HTR-8/SVneo (cell line): ENCODE measurements at places on chromosomes 7 and 10.

DNA sequence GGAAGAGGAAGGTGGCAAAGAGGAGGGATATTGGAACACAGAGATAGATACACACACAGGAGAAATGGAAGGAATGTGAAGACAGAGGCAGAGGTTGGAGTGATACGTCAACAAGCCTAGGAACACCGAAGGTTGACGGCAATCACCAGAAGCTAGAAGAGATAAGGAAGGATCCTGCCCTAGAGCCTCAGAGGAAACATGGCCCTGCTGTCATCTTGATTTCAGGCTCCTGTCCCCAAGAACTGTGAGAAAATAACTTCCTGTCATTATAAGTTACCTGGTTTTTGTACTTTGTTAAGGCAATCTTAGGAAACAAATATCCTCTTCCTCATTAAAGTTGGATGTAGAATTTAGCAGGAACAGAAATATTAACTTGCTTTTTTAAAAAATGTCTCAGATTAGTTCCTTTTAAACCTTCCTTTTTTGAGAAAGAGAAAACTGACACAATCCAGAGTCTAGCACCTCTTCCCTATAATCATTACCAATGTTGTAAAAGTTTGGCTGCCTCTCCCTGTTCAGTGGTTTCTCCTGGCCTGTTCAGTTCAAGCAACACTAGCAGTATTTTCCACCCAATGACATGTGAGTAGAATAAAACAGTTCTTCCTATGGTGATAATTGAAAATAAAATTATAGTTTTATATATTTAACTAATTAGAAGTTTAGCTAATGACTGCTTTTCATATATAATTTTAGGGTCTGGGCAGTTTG lies 28.8 kb upstream of the GNAI1 start:
- no peak for DNase-seq

- DNase-seq, result no peak
Observed at GRCh38 chr7:44633254-44634186, 27.1 kb downstream of the OGDH start.

DNA sequence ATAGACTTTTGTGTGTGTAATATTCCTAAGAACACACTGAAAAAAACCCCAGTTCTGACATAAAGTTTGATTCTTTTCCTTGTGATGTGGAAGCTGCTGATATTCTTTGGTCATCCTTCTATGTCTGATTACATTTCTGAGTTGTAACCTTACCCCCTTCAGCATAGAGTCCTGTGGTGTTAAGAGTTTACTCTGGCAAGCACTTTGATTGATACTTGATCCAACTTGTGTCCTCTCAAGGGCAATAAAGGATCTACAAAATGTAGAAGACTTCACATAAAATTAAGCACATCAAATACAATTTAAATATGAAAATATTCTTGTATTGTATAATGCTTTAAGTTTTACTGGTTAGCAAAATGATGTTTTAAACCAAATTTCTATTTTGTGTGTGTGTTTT lies 221.7 kb upstream of the DKK1 start:
- no peak for DNase-seq

- no peak for DNase-seq
Observed at GRCh38 chr10:20622531-20623211, 274.4 kb downstream of the NEBL start.

DNA sequence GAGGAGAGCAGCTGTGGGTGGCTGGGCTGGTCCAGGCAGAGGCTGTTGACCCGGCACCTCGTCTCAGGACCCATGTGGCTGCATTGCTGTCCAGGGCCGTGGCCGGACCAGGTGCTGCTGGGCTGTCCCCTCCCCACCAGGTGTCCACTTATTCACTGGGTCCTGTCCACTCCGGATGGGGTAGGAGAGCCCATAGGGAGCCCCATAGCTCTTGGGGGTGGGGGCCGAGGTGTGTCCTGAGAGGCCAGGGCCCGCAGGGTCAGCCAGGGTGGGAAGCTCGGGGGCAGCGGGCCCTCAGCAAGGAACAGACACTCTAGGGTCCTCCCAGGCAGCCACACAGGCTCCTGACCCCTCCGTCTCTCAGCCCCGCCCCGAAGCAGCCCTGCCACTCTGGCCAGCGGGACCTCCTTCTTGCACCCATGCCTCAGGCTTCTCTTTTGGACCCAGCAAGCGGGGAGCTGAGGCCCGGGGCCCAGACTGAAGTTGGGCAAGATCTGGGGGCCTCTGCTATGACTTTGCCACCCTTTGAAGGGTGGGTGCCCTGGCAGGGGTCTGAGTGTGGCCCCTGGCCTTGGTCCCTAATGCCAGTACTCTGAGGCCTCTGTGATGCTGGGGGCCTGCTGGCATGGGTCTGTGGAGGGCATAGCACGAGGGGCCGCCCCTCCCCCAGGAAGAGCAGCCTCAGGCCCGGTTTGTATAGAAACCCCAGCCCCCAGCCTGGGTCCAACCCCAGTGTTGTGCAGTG lies 86.4 kb downstream of the NKX6-2 start:
- no peak for DNase-seq

- DNase-seq, result no peak
Observed at GRCh38 chr10:127210936-127211466, 14.6 kb upstream of the INSYN2A start.

DNA sequence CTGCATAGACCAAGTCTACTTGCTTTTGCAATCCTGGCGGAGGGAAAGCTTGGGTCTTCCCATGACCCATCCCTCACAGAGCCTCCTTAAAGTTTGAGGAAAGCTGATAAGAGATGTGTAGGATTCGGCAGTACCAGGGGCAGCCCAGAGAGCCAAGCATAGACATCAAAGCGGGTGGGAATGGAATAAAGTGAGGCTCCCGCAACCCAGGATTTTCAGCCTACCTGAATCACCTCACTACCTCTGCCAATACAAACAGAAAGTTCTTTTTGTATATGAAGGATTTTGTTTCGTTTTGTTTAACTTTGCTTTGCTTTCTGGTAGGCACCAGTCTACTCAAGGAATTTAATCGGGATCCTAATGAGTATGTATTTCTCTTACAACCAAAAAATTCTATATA lies 451.7 kb downstream of the PLXNA4 start:
- no peak for DNase-seq

DNA sequence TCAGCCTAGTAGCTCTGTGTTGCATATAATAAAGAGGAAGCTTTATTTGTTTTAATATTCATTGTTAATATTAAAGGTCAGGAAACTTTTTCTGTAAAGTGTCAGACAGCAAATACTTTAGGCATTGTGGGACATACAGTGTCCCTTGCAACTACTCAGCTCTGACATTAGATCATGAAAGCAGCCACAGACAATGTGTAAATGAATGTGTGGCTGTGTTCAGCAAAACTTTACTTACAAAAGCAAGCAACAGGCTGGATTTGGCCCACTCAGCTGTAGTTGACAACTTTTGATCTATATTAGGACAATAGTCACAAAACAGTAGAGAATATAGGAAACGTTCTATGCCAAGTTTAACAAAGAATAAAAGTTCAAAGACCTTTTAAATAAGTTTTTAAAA lies 173.3 kb downstream of the RNLS start:
- DNase-seq, result no peak

DNA sequence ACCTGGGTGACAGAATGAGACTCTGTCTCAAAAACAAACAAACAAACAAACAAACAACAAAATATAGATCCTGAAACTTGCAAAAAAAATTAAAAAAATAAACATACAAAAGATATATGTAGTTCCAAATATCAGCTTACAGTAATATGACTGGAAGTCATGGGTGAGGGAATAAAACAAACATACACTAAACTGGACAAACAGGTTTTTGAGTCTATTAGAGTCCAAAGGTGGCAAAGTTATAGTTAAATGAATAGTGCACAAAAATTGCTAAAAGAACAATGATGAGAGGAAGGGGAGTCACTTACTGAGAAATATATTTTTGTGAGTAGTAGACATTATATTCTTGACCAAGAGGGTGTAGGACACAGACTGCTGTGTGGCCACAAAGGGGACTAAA lies 16.7 kb upstream of the RSBN1L start:
- no peak for DNase-seq

GRCh38 chr7:94943134-94943533 lies 35.7 kb downstream of the PPP1R9A start:
- DNase-seq, result no peak

GRCh38 chr7:91776171-91776570 lies 104.3 kb downstream of the MTERF1 start:
- DNase-seq, result no peak

DNA sequence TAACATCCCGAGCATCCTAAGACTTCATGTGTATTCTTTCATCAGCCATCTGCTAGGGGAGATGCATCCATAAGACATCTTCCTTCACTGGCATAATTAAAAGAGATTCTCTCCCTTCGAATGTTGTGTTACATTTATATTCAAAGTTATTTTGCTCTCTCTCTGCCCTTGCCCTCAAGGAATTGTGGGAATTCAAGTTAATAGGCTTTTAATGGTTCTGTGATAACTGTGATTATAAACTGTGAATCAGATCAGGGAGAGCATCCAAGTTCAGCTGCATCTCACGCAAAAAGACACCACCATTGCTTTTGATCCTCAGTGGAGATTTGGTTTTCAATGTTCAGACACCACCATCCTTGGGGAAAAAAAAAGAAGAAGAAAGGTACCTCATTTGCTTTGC lies 9.2 kb upstream of the TEX36 start:
- no peak for DNase-seq

DNA sequence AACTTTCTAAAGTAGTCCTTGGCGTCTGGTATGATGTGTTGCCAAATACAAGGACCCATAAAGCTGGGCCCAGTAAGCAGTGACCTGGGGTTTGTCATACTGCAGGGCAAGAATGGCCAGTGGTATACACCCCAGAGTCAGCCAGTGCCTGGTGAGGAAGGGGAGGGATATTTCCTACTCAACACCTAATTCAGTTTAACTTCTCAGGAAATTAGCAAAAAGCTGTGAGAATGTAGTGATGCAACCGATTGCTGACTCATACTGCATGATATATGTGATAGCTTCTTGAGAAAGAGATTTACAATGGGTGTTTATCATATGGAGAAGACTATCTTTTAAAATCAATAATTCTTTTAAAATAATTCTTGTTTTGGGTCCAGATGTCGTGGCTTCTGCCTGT lies 889.3 kb upstream of the CELF2 start:
- no peak for DNase-seq

- DNase-seq, result no peak
Observed at GRCh38 chr7:90384433-90384832, 18.8 kb upstream of the CLDN12 start.

DNA sequence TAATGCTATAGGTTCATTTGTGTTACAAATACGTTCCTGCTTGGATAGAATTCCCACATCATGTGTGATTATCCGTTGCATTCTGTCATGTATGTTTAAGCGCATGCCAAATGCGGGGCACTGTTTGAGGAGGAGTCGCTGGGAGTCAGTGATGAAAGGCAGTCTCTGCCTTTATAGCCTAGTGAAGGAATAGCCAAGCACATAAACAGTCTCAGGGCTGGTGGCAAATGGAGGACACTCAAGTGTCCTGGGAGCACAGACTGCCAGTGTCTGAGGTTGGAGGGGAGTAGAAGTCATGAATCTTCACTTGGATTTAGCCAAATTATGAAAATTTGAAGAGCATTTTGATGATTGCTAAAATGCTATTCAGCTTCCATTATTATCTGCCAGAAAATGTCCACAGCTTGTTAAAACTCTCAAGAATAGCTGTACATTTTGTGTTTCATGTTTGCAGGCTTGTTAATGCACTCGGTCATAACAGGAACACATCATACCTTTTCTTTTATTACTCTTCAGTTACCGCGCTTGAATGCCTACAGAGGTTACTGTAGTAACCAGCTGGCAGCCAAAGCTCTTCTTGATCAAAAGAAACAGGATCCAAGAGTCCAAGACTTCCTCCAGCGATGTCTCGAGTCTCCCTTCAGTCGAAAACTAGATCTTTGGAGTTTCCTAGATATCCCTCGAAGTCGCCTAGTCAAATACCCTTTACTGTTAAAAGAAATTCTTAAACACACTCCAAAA lies 41.6 kb downstream of the NET1 start:
- no peak for DNase-seq

DNA sequence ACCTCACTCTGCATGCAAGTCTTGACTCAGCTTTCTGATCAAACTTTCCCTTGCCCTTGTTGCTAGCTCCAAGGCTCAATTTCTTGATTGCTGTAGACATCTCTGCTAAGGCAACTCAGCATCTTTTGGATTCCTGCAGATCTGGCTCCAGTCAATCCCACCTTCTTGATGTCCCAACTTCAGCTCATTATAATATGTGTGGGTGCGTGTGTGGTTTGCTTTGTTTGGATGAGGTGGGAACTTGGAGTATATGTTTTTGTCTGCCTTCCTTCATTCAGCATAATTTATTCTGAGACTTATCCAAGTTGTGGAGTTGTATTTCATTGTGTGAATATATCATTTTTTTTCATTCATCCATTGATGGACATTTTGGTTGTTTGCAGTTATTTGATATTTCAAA lies 364.8 kb upstream of the IGFBP3 start:
- no peak for DNase-seq

DNA sequence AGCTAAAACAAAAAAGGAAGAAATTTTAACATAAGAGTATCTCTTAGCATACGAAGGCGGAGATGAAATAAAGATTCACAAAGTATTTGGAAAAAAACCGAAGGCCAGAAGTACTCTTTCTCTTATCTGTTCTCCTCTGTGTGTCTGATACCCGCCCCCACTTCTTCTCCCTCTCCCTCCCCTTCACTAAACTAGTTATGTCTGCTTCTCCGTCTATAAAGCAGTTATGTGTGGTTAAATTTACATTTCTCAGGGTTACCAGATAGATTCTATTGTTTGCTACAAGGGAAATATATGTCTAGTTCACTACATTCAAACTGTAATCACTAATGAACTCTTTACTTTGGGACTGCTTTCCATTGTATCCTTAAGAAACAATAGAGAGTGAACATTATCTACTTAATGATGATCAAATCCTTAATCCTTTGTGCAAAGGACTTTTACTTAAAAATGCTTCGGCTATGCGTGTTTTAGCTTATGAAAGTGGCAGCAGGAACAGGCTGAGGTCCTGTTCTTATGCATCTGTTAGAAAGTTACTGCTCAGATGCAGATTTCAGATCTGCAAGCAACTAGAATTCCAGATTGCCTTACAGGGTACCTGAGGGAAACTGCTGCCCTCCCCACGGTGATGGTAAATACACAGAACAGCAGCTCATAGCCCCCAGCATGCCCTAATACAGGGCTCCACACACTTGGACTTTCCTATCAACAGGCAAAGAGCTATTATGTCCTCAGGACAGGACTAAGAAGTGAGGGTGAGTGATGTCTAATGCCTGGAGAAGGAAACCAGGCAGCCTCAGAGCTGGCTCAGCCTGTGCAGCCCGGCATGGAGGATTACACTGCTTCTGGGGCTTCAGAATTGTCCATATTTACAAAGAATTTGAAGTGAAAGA lies 273.3 kb downstream of the FZD1 start:
- no peak for DNase-seq

GRCh38 chr10:103709341-103709920 lies 145.9 kb downstream of the SH3PXD2A start:
- peak; percentile 68 for DNase-seq

DNA sequence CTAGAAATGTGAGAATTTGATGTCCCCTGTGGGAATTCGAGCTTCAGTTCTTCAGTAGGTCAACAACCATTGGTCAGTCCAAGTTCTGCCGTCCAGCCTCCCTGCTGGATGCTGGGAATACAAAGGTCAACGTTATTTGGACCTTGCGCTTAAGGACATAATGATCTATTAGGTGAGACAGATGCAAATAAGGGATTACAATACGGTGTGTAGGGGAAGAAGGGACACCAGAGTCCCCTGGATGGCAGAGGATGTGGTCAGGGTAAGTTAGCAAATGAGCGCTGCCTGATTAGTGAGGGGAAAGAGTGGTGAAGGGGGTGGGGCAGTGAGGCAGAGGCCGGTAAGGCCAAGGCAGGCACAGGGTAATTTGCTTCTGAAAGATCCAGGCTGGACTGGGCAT lies 16.2 kb downstream of the CCNY start:
- no peak for DNase-seq

GRCh38 chr7:72446591-72447462 lies 34.7 kb upstream of the CALN1 start:
- no peak for DNase-seq

- no peak for DNase-seq
Observed at GRCh38 chr10:26679588-26679987, 17.9 kb upstream of the PDSS1 start.
